NCI-H526 (cell line): ENCODE measurements at places on chromosomes 5 and 9.

DNA sequence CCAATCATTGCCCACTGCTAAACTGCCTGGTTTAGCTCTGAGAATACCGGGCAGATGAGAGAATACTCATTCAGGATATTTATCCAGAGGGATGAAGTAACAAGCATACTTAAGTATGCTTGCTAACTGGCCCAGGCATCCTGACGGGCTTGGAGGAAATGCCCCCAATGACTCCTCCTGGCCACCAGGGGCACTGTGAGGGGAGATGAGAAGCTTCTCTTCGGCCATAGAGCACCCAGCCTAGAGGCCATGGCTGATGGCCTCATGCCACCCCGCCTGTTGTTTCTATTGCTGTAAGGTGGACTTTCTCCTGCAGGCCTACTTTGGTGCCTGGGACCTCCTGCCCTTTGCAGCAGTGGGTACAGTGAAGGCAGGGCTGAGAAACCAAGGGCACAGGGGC, 134.5 kb upstream of the FSTL4 start:
- DNase-seq: no peak

- DNase-seq: no peak
Observed at GRCh38 chr5:179758955-179759354, 26.3 kb downstream of the MAML1 start.

GRCh38 chr5:52791366-52791765, 3.6 kb downstream of the ITGA1 start:
- no peak for DNase-seq

DNA sequence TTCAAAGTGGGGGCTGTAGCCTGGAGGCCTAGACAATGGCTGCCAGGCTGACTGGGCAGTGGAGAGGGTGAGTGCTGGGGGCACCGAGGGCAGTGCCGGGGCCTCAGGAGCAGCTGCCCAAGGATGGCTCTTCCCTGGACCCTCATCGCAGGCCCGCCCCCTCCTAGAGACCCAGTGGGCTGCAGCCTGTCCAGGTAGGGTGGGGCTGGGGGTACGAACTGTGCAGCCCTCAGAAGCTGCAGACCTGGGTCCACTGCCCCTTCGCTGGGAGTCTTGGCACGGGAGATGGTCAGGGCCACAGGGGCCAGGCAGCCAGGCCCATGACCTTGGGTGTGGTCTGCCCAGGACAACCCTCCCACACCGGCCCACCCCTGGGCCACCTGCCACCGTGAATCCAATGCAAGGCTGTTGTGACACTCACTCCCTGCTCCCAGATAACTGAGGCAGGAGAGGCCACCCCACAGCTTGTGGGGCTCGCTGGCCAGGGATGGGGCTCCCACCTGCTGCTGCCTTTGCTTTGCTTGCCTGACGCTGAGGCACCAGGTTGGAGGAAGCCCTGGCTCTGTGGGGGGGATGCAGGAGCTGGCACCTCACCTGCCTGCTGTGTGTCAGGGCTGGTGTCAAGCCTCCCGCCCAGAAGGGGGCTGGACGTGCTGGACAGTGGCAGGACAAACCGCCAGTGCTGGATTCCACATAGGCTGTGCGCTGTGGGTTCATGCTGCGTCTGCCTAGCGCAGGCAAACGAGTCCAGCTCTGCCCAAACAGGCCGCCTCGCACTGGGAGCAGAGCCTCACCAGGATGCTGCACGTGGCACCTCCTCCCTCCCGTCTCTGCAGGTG, 23.1 kb upstream of the SLC9A3 start:
- DNase-seq: peak; percentile 43

- peak; percentile 26 for DNase-seq
Observed at GRCh38 chr9:123523001-123523400, 167.0 kb downstream of the CRB2 start.
